GM04503 (cell line): ENCODE measurements at places on chromosomes 3 and 15.

GRCh38 chr3:36401056-36401455 lies 20.8 kb downstream of the STAC start:
- DNase-seq = no peak

DNA sequence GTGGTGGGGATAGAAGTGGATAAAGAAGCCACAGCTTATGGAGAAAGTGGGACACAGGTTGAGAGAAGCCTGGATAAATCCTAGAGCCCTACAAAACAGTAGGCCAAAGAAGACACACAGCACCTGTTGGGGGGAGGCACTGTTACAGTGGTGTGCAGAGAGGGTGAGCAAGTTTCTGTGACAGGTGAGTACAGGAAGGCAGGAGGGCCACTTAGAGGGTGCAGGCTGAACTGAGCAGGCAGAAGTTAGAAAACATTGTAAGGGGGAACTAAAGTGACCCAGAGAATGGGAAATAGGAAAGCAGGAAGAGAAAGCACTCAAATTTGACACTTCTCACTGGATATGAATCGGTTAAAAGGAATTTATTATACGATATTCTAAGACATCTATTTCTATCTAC lies 146.1 kb upstream of the TMCO5A start:
- no peak for DNase-seq

GRCh38 chr3:129052675-129053074 lies 7.9 kb upstream of the GP9 start:
- no peak for DNase-seq

DNA sequence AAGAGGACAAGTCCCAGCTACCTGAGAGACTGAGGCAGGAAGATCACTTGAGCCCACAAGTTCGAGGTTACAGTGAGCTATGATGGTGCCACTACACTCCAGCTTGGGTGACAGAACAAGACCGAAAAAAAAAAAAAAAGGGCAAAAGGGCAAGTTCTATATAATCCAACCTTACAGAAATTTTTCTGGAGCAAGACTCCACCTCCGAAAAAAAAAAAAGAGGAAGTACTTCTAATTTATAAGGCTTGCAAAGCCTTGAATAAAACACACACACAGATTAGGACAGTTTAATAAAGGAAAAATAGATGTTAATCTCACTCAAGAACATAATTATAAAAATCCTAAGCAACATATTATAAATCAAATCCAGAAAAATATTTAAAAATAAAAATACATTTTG lies 14.4 kb upstream of the XYLB start:
- no peak for DNase-seq

DNA sequence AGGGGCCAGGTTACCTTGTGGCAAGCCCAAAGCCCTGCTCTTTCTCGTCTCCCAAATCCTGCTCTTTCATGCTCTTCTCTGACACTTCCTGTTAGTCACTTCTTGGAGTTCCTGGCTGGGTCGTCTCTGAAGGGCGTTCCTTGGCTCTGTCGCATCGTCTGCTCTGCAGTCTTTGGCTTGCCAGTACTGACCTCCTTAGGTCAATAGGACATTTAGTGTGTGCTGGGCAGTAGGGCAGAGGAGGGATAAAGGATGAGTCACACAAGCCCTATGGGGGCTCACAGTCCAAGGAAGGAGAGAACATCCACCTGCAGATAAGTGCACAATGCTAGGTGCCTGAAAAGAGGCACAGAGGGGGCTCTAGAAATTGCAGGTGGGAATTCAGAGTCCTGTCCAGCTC lies 87.5 kb downstream of the FAM43A start:
- no peak for DNase-seq

DNA sequence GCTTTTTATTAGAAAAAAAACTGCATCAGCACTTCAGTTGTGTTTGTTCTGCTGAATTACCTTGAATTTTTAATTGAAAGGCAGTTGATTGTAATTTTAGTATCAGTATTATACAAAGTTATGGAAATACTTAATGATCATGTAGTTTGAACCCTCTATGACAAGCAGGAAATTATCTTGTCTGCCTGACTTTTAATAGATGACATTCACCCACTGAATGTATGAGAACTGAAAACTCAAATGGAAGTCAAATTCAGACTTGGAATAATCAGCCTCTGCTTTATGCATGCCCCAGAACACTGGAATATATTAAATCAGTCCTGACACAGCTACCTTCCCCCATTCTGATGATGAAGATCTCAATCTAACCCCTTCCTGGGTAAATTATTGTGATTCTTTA lies 73.5 kb downstream of the SLC49A4 start:
- no peak for DNase-seq

DNA sequence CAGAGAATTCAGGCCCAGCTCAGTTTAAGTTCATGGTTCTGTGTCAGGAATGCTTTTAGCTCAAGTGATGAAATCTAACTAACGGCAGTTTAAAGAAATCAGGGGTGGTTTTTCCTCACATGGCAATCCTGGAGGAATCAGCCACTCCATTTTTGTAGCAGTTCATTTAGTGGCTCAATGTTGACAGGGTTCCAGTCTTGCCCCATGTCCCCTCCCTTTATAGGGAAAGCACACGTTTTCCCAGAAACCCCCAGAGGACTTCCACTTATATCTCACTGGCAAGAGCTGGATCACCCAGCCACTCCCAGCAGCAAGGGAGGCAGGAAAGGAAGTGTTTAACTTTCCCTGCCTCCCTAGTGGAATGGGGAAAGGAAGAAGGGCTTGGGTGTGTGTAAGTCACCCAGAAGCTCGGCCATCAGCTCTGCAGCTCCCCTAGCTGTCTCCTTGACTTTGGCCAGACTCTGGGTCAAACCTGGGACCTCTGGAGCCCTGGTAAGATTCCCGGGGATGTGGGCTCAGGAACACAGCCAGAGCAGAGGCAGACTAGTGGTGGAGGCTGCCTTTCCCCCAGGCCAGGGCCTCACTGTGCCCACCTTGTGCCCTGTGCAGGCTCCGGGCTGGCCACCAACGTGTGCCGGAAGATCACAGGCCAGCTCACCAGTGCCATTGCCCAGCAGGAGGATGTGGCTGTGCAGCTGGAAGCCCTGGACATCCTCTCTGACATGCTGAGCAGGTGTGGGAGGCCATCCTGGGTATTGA lies 11.3 kb downstream of the CAND2 start:
- no peak for DNase-seq

DNA sequence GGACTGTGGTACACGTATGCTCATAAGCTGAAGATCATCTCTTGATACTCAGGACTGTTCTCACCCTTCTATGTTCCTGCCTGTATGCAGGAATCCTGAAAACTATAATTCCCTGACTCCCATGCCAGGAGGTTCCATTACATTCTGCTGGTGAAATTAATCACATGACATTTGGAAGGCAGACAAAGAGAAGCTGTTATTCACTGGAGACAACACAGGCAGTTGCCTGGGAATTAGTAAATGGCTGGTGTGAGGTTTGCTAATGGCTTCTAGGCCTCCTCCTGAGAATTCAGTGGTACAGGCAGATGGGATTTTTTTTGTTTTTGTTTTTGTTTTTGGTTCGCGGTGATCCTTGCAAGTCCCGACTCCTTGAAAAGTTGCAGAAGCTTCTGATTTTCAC lies 91.4 kb downstream of the CTNNB1 start:
- no peak for DNase-seq

DNA sequence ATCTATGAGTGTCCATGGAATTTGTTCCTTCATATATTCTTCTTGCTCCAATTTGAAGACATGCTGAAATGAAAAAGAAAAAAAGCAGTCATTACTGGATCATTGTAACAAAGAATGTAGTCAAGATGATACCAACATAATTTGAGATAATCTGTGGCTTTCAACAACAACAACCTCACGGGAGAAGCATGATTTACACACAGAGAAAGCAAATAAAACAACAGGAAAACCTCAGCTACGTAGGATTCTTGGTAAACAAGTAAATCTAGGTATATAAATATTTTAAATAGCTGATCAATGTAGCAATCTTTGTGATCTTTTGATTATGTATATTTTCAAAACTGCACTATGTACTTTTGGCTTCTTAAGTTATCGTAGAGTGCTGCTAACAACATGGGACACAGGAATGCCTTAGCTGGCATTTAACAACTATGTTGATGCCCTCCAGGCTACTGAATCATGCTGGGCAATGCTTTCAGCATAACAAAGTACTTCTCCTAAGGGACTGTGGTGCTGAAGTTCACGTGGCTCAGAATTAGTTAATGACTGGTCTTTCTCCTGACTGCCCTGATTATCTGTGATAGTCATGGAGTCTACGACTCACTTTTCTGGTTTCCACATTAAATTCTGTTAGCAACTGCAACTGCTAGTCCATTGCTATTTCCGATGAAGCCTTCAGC lies 96.5 kb upstream of the MYO5C start:
- DNase-seq = peak; percentile 42

GRCh38 chr3:38835939-38836338 lies 19.9 kb upstream of the SCN10A start:
- no peak for DNase-seq

DNA sequence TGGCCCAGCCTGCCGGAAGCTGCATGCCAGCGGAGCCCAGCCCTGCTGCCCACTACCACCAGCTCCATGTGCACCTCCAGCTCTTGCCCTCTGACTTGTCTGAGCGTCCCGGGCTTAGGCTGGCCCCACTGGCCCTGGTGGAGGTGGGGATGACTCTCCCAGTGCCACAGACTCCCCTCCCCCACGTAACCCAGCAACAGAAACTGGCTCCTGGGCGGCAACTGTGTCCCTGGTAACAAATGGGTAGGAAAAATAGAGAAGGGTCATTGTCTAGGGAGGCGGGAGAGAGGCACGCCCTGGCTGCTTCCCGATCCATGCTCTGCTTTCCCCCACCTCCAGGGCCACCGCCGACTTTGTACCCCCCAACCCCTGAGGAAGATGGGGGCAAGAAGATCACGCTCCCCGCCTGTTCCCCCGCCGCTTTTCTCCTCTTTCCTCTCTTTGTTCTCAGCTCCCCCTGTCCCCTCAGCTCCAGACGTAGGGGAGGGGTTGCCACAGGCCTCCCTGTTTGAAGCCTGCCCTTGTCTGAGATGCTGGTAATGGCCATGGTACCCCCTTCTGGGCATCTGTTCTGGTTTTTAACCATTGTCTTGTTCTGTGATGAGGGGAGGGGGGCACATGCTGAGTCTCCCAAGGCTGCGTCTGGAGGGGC lies 10.8 kb upstream of the SEMA3B start:
- no peak for DNase-seq

DNA sequence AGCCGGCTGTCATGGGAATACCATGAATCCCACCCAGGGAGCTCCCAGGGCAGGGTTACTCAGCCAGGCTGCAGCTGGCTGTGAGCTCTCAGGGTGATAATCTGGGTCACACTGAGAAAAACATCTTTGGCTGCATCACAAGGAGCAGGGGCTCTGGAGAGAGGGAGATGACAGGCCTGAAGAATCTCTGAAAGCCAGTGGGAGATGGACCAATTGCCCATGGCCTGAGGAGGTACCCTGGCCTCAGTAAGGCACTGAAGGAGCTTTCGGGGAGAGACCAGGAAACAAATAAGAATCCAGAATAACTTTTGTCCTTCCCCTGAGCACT lies 28.2 kb upstream of the GOLGA6C start:
- DNase-seq = no peak

DNA sequence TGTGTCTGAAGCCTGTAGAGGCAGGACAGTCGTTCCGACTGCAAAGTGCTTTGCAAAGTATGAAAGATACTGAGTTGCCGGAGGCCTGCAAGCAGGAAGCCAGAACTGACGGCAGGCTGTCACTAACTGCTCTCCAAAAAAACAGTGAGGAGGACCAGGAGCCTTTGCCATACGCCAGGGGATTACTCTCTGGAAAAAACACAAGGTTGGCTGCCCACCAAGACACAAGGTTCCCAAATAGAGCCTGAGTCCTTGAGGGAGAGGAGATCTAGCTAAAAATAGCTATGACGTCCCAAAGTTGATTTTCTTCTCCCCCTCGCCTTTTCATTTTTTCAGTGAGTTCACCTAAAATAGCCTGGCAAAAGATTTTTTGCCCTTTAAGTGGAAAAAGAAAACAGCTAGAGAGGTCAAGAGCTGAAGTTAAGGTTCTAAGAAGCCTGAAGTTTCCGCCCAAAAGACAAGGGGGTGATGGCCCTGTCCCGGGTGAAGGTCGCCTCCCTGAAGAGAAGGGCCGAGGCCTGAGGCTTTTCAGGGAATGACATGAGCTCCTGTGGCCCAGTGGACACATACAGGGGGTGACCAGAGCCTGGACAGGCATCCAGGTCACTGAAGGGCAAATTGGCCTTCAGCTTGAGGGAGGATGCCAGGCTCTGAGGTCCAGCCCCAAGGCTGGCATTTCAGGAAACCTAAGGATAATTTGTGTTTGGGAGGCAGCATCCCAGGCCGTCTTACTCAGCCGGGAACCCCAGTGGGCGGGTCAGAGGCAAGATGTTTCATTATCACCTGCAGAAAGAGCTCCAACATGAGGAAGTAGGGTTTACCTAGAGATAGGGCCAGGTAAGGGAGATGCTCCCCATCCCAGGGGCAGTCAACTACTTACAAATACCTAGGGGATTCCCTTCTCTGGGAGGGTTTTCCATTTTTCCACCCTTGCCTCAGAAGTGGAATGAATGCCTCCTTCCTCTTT lies 44.9 kb upstream of the DGKG start:
- DNase-seq = no peak

DNA sequence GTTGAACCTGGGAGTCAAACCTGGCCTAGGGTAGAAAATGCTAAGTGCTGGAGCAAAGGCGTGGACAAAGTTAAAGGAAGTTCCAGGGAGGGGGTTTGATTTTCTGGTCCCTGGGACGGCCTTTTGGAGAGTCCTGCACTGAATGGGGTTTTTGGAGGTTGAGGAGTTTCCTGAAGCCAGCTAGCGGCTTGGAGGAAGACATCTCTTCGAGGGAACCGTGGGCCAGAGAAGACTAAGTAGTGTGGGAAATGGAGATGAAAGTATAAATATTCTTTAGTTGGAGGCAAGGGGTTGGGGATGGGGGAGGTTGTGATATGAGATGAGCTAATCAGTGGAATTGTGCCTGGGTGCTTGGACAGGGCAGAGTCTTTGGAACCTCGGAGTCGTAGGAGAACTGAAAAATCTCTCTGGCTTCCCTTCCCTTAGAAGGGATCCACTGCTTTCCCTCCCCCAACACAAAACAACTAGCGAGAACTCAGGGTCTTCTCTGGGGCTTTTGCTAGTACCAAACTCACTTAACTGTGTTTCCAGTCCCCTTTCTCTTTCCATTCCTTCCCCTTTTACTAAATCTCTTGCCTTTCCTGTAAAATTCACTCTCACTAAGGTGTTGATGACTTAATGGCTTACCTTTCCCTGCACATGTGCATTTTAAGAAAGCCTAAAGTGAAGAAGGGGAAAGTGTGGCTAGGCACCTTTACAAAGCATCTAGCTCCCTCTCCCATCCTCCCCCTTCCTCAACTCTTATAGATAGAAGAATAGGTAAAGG lies 1.0 kb downstream of the LPP start:
- DNase-seq = no peak

- no peak for DNase-seq
These were observed 31.3 kb downstream of the LRRC3B start for GRCh38 chr3:26653811-26654425.

GRCh38 chr3:33718595-33718907 lies 497 bp upstream of the CLASP2 start:
- no peak for DNase-seq

DNA sequence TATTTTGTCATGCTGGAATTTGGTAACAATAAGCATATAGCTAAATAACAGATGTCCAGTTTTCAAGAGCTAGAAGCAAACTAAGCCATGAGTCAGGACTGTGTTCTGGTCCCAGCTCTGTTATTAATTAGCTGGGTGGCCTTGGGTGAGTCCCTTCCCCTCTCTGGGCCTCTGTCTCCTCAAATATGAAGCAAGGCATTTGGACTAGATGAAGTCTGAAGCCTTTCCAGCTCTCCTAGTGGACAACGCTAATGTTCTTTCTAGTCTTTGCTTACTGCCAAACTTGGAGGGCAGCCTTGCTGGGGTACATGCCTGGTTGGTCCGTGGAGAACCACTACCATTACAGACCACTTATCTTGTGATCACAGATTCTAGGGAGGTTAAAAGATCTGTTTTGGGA lies 127.6 kb downstream of the DUT start:
- peak; percentile 21 for DNase-seq

GRCh38 chr3:191003742-191004141 lies 141.2 kb upstream of the GMNC start:
- DNase-seq = no peak
